Stimulated activated CD4-positive, alpha-beta T cell treated with anti-CD3 and anti-CD28 coated beads, Interleukin-1b, Interleukin-23, amount 100 ng/mL, for 1 hour (primary cell): ENCODE measurements at places on chromosomes 12 and 14.

DNA sequence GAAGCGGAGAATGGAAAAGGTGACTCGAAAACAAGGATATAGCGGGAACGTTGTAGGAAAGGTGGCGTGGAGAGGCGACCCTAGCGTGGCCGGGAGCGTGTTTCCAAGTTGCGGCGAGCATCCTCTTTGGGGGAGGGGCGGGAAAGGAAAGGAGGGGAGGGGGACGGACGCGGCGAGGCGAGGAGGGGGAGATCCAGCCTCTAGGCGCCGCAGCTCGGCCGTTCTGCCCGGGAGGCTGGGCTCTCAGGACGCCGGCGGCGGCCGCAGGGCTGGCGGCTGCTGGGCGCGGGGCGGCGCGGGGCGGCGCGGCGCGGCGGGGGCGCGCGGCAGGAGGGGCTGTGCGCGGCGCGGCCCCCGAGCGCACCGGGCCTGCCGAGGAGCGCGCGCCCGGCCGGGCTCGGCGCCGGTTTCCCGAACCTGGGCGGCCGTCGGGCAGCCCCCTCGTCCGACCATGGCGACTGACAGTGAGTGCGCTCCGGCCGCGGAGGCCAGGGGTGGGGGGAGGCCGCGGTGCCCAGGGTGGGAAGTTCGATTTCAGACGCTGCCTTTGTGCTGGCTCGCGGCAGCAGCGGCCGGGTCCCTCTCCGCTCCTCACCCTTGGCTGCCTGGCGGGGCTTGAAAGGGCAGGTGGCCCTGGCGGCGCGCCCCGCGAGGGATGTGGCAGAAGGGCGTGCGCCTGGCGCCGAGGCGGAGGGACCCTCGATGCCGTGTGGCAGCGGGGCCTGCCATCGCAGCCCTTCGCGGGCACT is 50.3 kb downstream of the SNAPC1 start:
- no peak for DNase-seq

- DNase-seq = no peak
Observed at GRCh38 chr12:122081083-122081696, 2.6 kb downstream of the MLXIP start.

- DNase-seq = no peak
Observed at GRCh38 chr12:122423258-122424165, 1.0 kb upstream of the CLIP1 start.

DNA sequence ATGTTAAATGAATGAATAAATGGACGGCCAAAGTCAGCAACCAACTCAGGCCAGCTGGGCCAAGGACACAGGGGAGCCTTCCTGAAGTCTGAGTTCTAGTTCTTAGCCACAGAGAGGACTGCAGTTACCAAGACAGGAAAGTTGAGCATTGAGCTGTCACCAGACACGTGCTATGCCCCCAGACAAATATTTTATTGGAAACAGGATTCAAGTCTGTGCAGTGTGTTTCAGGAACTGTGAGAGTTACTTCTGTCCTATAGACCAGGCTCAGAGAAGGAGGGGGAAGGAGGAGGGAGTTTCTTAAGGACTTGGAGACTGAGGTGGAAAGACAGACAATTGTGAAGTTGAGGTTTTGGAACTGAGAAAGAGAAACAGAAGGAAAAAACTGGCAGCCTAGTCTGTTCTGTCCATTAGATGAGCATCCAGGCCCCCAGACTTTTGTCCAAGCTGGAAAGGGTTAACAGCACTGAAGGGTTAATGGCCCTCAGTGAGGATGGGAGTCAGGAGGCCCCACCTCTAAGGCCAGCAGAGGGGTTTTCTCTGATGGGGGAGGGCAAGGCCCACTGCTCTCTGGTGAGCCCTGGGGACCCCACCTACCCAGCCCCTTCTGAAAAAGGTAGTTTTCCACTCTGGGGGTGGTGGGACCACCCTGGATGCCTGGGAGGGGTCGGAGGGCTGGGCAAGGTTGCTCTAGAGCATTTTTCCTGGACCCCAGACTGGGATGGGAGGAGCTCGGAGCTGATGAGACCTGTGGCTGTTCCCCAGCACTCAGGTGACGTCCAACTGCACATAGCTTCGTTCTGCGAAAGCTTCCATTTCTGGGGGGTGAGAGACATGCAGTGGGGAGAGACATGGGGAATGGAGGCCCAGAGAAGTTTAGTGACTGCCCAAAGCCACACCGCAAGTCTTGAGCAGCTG is 6.9 kb upstream of the CMKLR1 start:
- no peak for DNase-seq

DNA sequence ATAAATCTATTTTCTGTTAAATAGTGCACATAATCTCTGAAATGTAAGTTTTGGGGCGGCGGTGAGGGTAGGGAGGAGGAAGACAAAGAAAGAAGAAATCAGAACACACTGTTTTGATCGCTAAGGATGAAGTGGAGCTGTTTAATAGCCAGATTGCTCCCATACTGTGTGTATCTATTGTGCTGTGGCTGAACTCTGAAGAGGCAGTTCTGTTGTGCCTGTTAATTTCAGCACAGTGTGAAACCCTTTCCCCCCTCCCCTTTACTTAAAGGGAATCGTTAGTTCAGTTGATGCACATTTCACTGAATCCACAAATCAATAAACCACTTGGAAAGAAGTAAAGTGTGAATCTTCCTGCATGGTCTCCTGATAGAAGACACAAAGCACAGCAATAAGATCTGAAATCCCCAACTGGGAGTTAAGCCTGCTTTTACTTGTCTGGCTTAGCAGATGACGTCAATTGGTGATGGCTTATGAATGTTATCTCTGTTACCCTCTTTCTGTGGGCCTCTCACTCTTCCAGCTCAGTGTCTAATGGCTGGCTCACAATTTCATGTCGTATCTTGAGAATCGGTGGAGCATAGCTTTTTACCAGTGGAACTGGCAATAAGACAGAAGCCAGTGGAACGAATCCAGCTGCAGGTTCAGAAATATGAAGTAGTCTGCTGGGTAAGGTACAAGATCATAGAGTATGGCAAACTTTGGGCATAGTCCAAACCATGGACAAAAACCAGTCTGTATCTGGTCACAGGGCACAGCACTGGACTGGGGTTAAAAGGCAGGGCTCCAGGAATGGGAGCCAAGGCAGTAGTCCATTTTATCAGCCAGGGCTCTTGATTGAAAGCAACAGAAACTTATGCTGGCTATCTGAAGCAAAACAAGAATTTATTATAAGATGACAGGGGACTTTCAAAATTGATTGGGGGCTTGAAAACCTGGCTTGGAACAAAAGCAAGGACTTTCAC is 413.5 kb upstream of the SEL1L start:
- no peak for DNase-seq

DNA sequence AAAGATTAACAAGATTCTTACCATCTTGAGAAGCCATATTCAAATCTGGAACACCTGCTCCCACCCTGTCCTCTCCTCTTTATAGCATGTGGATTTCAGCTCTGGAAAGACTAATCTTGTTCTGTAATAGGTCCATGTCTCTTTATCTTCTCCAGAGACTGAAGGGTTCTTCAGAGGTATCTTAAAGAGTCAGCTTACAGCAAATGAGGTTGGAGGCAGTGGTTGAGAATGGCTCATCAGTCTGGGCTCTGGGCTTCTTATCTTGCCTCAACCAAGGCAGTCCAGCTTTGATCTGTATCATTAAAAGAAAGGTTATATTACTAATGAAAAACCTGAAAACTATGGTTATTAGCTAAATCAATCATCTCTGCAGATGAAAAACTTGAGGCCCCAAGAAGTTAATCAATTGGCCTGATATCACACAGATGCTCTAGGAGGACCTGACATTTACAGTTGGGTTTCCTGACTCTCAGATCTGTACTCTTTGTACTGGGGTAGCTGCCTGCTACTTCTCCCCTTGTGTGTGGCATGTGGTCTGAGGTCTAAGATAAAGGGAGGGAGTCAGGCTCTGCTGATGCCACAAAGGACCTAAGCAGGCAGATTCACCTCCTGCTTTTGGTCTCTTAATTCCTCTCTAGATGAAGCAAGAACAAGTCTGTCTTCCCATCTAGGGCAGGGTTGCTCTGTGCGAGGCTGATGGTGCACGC is 1.7 kb upstream of the AKAP6 start:
- DNase-seq = no peak

- DNase-seq = no peak
Observed at GRCh38 chr14:49036984-49037516, 549.1 kb downstream of the RPS29 start.

DNA sequence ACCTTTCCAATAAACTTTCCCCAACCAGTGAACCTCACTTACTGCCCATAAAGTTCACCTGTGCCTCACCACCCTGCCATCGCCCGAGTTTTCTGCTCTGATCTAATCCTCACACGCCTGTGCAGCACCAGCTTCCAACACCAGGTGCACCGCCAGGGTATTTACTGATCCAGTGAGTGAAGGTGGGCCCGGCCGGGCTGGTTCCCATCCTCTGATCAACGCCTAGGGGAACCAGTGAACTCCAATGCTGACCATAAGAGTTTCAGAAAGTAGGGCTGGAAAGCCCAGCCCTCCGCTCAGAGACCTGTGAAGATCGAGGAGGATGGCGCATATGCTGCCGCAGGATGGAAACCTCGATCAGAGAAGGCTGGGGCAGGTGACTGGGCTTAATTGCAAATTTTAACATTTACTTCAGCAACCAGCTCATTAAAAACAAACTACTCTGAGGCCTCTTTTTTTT is 685 bp upstream of the MYL6B start:
- DNase-seq = no peak

DNA sequence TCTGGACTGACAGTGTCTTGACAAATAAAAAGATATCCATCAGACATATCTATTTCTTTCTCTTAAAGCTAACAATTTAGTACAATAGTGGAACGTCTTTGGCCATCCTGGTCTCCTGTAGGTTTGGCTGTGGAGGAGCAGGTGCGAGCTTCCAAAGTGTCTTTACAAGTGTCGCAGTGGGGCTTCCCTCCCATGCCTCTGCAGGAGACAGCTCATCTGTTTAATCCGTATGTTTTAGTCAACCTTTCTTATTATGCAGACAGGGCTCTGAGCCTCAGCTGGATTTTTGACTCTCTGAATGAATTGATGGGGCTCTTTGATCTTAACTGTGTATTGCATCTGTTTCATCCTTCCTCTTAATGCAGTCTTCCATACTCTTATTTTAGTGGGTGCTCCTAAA is 57.5 kb downstream of the RMST start:
- no peak for DNase-seq
